Small intestine (tissue), 16 donors: ENCODE measurements at places on chromosomes 4 and X.

DNA sequence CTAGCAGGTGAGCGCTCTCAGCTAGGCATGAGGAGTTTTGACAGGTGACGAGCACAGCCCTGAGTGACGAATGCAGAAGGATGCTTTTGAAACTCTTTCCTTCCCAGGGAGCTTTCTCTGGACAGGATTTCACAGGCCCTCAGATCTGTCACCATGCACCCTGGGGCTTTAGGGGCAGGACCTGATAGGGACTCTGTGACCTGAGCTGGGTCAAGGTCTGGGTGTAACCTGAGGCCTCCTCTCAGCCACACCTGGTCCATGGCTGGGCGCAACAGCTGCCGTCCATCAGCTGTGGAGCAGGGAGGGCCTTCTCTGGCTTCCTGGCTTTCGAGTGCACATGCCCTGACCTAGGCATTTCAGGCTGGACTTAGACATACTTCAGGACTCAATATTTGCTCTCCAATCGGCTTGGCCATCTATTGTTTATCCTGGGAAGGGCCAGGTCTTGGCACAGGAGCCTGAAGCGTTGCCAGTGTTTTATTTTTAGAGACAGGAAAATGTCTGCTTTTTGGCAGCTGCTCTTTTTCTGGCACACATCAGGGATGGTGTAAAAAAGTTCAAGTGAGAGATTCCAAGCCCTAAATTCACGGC is 56.4 kb downstream of the C4orf51 start:
- no peak for DNase-seq

GRCh38 chr4:7828011-7828720 is 111.5 kb downstream of the AFAP1 start:
- DNase-seq = peak; percentile 53

DNA sequence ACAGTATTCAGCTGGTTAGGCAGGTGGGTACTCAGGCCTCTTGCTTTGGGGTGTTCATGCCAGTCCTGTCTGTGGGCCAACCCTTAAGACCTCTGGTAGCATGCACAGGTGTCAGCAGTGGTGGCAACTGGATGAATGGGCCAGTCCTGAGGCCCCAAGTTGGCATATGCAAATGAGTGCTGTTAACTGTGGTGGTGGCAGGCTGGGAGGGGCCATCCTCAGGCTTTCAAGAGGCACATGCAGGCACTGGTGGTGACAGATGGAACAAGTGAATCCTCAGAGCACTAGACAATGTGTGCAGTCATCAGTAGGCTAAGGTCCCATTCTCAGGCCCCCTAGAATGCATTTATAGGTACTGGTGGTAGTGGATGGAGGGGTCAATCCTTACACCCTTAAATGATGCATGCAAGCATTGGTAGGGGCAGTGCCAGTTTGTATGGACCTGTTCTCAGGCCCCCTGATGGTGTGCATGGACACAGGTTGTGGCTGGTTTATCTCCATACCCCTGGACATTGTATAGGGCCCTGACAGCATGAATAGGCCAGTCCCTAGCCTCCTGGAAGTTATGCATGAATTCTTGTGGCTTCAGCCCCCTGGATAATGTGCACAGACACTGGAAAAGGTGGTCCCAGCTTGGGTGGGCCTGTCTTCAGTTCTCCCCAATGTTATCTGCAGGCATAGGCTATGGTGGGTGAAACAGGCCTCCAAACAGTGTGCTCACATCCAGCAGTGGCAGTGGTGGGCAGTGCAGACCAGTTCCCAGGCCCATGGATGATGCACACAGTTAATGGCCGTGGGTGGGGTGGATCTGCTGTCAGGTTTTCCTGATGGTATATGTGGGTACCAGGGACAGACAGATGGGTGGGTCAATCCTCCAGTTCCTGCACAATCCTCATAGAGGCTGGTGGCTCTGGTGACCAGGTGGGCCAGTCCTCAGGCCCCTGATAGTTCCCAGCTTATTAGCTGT is 24.7 kb downstream of the TECRL start:
- DNase-seq = no peak

- DNase-seq = no peak
Measured at GRCh38 chr4:74426101-74426500, 18.8 kb upstream of the AREG start.

GRCh38 chr4:25060241-25060962 is 29.7 kb upstream of the LGI2 start:
- no peak for DNase-seq

DNA sequence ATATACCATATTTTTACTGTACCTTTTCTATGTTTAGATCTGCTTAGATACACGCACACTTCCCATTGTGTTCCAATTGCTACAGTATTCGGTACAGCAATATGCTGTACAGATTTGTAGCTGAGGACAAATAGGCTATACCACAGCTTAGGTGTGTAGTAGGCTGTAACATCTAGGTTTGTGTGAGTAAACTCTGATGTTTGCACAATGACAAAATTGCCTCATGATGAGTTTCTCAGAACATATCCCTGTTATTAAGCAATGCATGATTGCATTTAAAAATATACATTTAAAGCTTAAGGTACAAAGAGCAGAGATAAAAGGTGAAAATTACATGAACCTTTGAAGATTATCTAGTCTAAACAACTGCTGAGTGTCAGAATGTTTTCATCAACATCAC is 181.7 kb downstream of the ADGRA3 start:
- DNase-seq = peak; percentile 62

- DNase-seq = no peak
Measured at GRCh38 chr4:149718500-149718899, 97.1 kb downstream of the IQCM start.

DNA sequence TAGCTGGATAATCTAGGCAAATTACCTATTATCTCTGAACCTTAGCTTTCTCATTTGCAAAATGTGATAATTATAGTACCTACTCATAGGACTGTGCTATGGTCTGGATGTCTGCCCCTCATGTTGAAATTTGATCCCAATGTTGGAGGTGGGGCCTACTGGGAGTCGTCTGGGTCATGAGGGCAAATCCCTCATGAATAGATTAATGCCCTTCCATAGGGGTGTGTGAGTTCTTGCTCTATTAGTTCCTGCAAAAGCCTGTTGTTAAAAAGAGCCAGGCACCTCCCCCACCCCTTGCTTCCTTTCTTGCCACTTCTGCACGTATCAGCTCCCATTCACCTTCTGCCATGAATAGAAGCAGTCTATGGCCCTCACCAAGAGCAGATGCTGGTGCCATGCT is 73.9 kb downstream of the SERTM2 start:
- DNase-seq = no peak

DNA sequence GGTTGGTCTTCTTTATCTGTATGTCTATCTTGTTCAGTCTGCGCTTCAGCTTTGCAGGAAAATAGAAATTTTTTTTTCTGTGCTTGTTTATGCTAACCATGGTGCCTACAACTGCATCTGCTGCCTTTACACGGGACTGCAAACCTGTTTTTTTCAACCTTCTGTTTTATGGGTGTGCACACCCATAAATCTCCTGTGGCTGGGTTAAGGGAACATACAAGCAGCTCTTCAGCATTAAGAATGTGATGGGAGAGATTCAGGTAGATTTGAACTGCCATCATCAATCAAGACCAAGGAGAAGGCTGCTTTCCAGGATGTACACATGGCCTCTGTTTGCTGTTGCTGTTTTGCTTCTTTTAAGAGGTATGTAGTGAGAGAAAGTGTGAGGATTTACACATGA is 502.9 kb downstream of the ANKRD50 start:
- no peak for DNase-seq
